ENCODE measurements at places on chromosomes 11 and 22. TPM values are rescaled to one million over a fixed set of nuclear protein-coding genes. Genes with fewer than 3 reads are reported as not detected.

- DNase-seq = no peak
These were observed 41.9 kb upstream of the SMIM38 start for GRCh38 chr11:69113646-69114340.

GRCh38 chr11:127627629-127628457 is 627.3 kb upstream of the KIRREL3 start:
- peak; percentile 70 for DNase-seq

- no peak for DNase-seq
These were observed 71.3 kb downstream of the BBOX1 start for GRCh38 chr11:27111896-27112295.

GRCh38 chr11:67534070-67534679 is 10.9 kb upstream of the CABP2 start:
- DNase-seq = no peak

The SC5D gene
- total RNA-seq = 39.3 TPM

The IFITM10 gene
- 0.11 TPM for total RNA-seq

The LAMTOR1 gene
- 90.6 TPM for total RNA-seq

GRCh38 chr11:35260342-35260985 is 121.5 kb downstream of the CD44 start:
- DNase-seq = peak; percentile 60

DNA sequence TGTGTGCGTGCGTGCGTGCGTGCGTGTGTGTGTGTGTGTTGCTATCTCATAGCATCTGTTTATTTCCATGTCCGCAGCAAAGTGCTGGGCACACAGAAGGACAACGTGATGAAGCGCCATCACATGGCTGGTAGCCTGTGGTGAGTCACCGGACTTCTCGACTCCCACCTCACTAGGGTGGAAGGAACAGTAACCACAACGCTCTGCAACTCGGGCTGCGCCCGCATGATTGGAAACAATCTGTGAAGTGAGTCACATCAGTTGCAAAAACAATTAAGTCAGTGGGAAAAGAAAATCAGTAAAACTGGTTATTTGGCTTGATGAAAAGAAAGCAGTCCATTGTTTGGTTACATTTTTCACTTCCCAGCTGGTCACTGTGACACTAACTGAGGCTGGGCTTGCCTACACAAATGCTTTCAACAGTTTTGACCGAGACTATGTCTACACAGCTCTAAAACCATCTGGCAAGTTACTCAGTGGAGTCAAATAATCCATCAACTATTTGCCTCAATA is 437.3 kb upstream of the CADM1 start:
- DNase-seq = peak; percentile 97

GRCh38 chr11:66983275-66983924 is 8.3 kb downstream of the C11orf86 start:
- DNase-seq = no peak

- DNase-seq = no peak
These were observed 1302.8 kb upstream of the CNTN5 start for GRCh38 chr11:97717922-97718321.

GRCh38 chr22:44587737-44588310 is 89.8 kb upstream of the RTL6 start:
- DNase-seq = no peak

The KCNK4 gene
- 0.23 TPM for total RNA-seq

GRCh38 chr11:35654711-35655110 is 7.9 kb upstream of the TRIM44 start:
- peak; percentile 21 for DNase-seq

DNA sequence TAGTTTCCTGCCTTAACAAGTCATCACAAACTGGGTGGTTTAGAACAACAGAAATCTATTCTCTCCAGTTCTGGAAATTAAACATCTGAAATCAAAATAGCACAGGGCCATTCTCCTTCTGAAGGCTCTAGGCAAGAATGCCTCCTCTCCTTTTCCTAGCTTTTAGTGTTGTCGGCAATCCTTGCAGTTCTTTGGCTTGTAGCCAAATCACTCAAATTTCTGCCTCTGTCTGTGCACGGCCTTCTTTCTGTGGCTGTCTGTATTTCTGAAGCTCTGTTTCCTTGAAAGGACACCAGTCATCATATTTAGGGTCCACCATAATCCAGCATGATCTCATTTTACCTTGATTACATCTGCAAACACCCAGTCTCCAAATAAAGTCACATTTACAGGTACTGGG is 795.5 kb downstream of the METTL15 start:
- DNase-seq = no peak

The SLC37A4 gene
- total RNA-seq = 18.9 TPM

The SLC17A6 gene
- total RNA-seq = not detected

The C11orf21 gene
- 0.11 TPM for total RNA-seq

GRCh38 chr11:97772705-97773104 is 1248.0 kb upstream of the CNTN5 start:
- DNase-seq = no peak

The MS4A4E gene
- not detected for total RNA-seq

The FTH1 gene
- total RNA-seq = 184 TPM

The MUC2 gene
- not detected for total RNA-seq

- DNase-seq = no peak
These were observed 9.0 kb upstream of the AGBL2 start for GRCh38 chr11:47724041-47724729.

DNA sequence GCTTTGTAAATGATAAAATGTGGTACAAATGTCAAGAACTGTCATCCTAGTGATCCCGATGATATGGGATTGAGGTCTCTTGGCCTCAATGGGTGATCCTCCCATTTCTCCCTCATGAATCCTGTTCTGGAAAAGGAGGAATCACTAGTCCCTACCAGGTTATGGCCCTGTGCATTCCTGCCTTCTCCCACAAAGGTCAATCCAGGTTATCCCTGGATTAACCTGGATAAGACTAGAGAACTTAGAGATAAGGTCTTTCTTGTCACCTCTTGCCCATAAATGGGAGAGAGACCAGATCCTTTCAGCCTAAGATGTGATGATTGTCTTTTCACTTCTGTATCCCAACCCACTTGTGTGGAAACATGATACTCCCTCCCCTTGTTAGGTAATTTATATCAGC is 396.7 kb downstream of the BUD13 start:
- no peak for DNase-seq

- DNase-seq = no peak
These were observed 41.3 kb downstream of the RTN4R start for GRCh38 chr22:20226760-20227350.

DNA sequence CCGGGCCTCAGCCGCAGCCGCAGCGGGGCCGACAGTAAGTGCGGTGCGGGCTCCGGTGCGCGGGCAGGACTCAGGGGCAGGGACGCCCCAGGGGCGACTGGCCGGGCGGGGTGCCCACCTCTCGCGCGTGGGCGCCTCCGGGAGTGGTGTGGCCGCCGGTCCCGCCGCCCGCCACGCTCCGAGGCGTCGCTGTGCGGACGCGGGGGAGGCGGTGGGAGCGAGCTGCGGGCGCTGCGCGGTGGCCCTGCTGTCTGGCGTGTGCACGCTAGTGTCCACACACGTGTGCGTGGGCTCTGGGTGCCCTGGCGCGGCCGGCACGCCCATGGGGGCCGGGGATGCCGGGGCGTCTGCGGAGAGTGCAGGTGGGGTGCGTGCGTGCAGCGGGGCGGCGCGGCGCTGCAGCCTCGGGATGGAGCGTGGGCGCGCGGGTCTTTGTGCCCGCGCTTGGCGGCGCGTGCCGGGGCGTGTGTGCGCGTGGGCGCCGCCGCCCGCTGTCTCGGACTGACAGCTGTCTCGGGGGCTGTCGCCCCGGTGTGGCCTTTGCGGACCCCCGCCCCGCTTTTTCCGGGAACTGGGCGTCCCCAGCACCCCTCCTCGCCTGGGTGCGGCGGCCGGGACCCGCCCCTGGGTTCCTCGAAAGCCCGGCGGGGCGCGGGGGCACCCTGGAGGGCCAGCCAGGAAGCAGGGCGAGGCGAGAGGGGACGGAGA is 804 bp downstream of the KCNK4 start:
- DNase-seq = no peak
